DMS 273 treated with DMSO at 0.1 percent for 48 hours (cell line): ENCODE measurements at places on chromosomes 12 and 14.

- peak; percentile 97 for DNase-seq
Measured at GRCh38 chr14:77181603-77182437, at the start of gene TMEM63C. Gene TMEM63C, plus strand, starts transcription at chr14:77181798. Its CDS starts 37,016 bp downstream, at chr14:77218814.

DNA sequence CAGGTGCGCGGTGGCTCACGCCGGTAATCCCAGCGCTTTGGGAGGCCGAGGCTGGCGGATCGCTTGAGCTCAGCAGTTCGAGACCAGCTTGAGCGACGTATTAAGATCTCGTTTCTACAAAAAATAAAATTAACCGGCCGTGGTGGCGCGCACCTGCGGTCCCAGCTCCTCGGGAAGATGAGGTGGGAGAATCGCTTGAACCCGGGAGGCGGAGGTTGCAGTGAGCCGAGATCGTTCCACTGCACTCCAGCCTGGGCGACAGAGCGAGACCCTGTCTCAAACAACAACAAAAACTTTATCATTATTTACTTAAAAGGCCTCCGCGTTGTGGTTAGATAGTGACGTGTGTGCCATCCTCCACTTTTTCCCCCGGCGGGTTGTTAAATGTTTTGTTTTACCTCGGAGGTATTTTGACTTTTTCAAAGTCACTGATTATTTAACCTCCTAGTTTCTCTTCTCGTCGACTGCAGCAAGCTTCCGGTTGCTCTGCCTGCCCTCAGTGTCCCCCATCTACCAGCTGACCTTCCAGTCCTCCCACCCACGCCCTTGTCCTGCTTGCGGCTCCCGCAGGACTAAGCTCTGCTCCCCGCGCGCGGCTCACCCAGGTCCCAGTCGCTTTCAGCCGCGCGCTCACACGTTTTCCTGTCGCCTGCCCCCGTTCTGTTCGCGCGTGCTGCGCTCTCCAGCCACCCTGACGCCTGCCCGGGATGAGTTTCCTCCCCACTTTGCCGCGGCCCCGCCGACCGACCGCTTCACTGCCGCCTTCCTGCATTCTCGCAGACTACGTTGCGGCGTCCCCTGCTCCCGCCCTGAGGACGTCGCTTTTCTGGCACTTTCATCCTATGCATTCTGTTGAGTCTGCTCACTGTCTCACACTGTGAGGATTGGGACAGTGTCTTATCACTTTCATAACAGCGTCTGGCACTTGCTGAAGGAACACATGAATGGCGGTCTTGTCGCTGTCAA lies 1.2 kb upstream of the SCAF11 start:
- peak; percentile 39 for DNase-seq

- DNase-seq: no peak
Measured at GRCh38 chr12:111756681-111757080, 10.1 kb upstream of the ALDH2 start.

DNA sequence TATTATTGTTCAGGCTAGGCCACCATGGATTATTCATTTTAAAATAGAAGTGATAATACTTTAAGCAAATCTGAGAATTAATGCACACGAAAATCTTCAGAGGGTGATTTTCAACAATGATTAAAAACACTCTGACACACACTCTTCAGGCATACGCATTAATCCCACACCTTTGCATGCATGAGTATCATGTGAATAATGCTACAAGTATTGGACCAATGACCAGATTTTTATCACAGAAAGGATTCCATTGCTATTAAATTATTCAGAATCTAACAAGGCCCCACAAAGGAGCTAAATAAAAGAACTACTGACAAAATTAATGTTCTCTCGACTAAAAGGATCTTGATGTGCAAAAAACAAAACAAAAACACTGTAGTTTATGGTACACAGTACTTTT lies 11.1 kb downstream of the EPS8 start:
- no peak for DNase-seq

- DNase-seq: no peak
Measured at GRCh38 chr12:9831720-9832119, 4.4 kb downstream of the KLRF1 start.

DNA sequence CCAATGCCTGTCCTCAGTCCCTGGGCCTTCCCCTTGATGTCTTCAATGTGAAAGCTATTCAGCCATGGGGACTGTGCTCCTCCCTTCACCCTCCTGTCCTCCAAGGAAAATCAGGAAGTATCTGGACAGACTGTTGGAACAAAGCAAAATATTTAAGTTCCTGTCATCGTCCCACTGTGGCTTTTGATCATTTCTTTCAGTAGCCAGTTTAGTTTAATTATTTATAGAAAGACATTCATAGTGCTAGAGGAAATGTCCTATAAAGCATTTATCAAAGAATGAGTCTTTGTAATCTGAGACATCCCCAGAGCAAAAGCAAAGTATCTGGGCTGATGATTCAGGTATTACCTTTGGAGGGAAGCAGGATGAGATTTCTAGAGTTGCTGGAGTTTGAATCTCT lies 254.1 kb downstream of the NRXN3 start:
- DNase-seq: no peak

DNA sequence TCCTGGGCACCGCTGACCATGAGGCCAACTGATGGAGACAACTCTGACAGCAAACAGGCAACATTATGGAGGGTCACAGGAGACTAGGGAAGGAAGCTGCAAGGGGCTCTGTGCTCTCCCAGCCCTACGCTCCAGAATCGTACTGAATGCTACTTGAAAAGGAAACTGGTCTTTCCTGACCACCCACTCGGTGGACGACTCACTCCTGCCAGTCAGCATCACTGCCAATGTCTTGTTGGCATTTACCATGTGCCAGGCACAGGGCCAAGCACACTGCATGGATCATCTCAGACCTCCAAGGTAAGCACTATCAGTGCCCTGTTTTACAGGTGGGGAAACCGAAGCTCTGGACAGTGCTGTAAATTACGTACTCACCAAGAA lies 38.0 kb downstream of the CCDC85C start:
- DNase-seq: no peak

- peak; percentile 85 for DNase-seq
Measured at GRCh38 chr12:108846290-108846701, 11.1 kb downstream of the SSH1 start.

DNA sequence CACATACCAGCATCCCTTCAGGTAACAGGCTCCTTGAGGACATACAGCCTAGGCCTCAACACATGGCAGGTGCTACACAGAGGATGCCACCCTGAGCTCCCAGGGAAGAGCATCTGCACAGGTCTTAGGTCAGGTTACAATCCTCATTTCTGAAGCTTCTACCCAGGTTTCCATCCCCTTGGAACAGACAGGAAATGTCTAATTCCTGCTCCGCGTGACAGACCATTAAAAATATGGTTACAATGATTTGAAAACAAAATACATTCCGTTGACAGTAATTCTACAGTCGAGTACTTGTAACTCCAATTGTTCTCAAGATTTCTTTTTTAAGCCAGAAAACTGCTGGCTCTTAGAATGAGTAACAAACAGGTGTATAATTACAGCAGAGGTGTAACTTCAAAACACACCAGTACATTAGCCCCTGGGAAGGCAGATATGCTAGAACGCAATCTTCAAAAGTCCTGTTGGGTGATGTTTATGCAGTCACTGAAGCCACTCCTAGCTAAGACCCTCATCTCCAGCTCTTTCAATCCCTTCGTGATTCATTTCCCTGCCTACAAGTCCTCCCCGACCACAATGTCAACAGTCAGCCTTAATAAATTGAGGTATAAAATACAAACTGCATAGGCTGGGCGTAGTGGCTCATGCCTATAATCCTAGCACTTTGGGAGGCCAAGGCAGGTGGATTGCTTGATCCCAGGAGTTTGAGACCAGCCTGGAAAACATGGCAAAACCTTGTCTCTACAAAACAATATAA lies 11.6 kb downstream of the SETD3 start:
- DNase-seq: no peak

DNA sequence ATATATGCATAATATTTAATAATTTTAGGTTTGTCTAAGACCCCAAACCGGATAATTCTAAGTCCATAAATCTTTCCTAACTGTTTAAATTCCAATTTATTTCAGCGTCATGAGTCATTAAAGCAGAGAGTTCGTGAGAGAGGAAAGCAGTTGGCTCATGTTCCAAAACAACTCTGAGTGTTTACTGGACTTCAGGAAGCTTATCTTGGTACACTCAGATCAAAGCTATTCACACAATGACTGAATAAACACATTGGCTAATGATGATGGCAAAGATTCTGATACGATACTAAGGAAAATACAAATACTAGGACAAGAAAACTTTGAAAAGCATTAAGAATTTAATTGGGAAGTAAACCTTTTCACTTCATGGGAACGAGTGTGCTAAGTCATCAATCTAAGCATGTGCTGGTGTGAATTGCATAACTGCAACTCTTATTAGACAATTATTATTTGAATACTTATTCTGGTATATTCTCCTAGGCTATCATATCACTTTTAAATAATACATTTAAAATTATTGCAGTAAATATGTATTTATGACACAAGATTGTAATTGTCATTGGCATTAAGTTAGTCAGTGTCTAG lies 34.8 kb upstream of the CLEC14A start:
- DNase-seq: no peak

DNA sequence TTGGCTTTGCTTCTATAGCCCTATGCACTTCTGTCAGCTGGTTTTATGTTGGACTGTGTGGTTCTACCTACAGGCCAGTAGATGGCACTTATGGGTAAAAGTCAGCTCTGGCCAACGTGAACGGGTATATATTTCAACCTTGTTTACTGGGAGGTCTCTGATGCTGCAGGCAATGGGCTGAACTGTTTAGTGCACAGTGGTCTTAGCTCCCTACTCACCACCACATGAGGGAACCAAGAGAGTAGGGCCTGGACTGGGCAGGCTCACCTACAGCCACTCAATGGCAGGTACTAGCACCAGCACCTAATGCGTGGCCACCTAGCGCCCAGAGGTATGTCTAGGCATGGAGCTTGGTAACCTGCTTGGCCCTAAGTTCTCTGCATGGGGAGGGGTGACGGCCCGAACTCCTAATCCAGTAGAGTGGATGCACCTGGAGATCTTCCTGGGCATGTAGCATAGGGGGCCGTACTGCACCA lies 481.8 kb downstream of the TMEM117 start:
- DNase-seq: peak; percentile 18

GRCh38 chr12:74959657-74960056 lies 250.0 kb downstream of the KCNC2 start:
- DNase-seq: no peak

DNA sequence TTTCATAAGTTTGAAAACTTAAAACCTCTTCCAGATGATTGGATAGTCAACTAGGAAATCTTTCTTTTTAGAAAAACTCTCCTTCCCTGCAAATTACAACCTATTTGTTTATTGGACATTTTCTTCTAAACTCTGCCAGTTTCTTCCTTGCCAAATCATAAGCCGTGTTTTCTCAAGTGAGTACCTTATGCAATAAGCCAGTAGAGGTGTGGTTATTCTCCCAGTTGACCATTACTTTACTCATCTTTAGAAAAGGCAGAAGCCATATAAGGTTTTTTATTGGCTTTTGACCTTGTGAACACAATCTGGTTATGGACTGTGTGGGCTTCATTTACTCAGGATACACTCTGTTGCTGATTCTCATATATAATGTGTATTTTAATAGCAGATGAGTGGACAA lies 14.6 kb downstream of the ACTR6 start:
- DNase-seq: no peak

DNA sequence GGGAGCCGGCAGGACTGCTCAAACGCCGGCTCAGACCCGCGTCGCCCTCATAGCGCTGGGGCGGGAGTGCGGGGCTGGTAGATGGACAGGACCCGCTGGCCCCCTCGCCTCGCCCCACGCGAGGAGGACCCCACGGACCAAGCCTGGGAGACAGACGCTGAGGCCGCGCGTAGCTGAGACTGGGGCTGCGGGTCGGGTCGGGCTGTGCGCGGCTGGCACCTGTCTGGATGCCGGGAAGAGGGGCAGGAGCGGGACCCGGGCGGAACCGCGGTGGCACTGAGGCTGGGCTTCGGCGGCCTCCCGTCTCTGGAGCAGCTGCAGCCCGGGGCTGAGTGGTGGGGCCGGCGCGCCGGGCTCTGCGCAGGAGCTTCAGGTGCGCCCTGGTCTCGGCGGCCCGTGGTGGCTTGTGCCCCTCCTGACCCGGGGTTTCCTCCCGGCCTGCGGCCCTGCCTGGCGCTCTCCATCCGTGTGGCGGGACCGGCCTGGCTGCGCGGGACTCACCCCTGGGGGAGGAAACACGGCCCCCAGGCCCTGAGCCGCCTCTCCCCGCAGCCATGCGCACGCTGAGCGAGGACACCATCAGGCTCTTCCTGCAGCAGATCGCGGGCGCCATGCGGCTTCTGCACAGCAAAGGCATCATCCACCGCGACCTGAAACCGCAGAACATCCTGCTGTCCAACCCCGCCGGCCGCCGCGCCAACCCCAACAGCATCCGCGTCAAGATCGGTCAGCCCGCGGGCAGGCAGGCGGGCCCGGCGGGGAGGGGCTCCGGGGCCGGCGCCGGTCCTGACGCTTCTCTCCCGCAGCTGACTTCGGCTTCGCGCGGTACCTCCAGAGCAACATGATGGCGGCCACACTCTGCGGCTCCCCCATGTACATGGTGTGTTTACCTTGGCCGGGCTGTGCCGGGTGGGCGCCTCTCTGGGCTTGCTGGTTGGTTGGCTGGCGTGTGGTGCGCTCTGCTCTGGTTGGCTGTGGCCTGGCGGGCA lies 14.0 kb downstream of the ULK1 start:
- DNase-seq: no peak

DNA sequence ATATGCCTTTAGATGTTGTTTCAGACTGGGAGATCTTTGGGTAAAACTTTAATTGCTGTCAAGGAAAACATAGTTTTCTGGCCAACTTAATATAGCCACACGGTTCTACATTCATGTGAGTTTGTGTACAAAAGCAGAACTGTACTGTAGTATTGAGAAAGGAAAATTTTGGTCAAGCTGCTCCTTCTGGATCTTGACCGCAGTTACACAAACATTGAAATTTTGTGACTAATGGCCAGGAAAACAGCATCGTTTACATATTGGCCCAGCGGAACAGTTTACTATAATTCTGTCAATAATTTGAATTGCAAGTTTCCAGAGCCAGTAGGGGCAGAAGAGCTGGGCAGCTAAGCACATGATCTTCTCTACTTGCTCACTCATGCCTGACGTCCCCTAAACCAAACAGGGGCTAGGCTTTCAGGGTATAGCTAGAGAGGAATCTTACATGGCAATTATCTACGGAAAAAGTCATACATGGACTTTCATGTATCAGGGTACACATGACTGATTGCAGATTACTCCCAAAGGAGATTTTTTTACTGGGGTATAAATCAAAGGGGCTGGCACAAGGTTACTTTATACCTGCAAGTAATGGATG lies 11.4 kb upstream of the ART4 start:
- DNase-seq: no peak

DNA sequence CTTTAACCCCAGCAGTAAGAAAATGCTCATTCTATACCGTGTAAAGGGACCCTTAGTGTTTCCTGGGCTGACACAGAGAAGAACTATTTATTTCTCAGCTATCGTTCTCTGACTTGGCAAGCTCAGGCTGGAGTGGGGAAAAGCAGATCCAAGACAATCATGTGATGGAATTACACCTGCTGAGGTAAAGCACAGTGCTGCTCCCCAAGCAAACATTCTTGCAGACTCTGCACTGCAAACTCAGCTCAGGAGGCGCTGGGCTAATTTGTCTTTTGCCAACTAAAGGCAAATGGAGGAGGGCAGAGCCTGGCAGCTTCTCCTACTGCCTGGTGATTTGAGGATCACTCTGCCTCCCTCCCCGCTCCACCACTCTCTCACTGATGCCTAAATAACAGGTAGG lies 57.8 kb upstream of the FUT8 start:
- no peak for DNase-seq

GRCh38 chr14:88871429-88871828 lies 47.0 kb downstream of the TTC8 start:
- no peak for DNase-seq

GRCh38 chr12:96047229-96048211 lies 12.1 kb upstream of the LTA4H start:
- DNase-seq: no peak
